ENCODE measurements at places on chromosomes 12 and 14.

DNA sequence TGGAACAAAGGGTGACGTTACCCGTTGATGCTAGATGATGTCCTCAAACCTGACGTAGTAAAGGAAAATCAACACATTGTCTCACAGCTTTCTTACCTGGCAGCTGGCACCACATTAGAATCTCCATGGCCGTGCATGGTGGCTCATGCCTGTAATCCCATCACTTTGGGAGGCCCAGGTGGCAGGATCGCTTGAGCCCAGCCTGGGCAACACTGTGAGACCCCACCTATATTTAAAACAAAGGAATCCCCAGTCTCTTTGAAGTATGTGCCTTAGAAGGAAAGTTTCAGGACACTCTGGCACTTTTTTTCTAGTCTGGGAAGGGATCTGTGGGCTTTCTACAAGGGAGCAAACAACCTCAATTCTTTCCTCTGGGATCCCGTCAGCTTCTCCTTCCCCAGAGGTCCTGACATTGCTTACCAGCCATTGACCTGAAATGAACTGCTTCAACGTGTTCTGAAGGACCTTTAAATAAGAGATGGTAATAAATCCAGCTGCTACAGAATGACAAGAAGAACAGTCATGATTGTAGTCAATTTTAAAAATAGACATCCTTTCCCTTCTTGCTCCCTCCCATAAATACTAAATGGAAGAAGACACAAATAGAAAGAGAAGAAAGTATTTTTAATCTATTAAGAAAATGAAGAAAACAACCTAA lies 33.7 kb upstream of the TTC7B start:
- no peak for DNase-seq

- DNase-seq: no peak
Observed at GRCh38 chr14:34733245-34733644, 18.9 kb upstream of the CFL2 start.

- no peak for DNase-seq
Observed at GRCh38 chr14:56004786-56005185, 113.4 kb upstream of the PELI2 start.

DNA sequence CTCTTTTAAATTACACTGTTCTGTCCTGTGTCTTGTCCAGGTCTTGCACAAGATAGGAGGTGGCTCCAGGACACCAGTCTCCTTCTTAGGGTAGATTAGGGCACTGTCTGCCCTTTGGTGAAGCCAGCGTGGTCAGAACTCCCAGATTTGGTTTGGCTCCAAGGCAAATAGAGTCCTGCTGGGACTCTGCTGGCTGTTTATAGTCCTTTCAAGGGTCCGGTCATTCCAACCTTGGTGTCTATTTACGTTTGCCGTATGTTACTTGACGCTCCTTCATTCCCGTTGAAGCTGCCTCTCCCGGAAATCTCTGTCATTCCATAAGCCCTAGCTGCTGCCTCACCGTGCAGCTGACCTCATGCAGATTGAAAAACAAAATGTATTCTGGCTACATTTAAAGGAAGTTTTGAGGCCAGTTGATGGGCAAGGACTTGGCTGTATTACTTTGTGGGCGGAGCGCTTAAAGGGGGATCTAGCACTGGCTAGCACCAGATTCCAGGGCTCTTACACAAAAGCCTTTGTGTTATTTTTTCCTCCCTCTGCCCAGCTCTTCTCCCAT lies 180.6 kb downstream of the AKAP6 start:
- no peak for DNase-seq
